Activated CD4-positive, CD25-positive, alpha-beta regulatory T cell (primary cell): ENCODE measurements at places on chromosomes 16 and 17.

- DNase-seq: no peak
Measured at GRCh38 chr16:63720848-63721247, 1401.0 kb downstream of the CDH11 start.

DNA sequence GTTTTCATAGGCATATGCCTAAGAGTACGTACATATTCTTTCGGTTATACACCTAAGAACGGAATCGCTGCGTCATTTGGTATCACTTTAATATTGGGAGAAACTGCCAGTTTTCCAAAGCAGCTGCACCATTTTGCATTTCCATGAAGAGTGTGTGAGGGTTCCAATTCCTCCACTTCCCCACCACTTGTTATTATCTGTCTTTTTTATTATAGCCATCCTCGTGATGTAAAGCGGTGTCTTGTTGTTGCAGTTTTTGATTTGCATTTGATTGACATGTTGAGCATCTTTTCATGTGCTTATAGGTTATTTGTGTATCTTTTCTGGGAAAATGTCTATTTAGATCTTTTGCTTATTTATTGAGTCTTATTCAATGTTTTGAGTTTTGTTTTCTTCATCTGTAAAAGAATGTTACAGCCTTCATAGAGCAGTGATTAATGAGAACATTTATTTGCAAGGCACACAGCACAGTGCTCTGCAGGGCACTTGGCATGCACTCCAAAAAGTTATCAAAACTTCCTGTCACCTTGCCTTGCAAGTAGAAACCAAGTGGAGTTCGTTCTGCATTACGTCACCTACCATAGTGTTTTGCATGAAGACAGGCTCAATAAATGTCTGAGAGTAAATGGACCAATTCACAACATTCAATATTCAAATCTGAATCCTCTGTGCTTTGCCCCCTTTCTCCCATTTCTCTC, 26.6 kb upstream of the ST6GALNAC1 start:
- no peak for DNase-seq

DNA sequence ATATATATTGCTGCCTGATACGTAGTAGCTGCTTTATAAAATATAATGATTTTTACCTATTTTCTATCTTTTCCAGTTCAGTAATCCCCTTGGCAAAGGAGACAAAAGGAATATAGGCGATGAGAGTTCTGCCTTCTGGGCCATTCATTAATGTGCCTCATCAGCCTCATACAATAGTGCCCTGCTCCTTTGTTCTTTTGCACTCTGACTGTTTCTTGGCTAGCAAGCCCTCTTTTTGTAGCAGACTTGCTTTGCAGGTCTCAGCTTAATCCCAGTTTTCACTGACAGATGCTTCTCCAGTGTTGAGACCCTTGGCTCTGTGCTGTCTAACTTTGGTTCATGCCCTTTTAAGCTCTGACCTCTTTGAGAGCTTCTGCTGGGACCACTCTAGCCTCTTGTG, 10.4 kb downstream of the HSD17B2 start:
- no peak for DNase-seq

- DNase-seq: no peak
Measured at GRCh38 chr17:7854851-7855659, at the start of gene TMEM88. Gene TMEM88 (plus strand): TSS chr17:7855066. CDS start chr17:7855075, 9 bp downstream.
